ENCODE measurements at places on chromosomes 5 and 9. TPM values are rescaled to one million over a fixed set of nuclear protein-coding genes. Genes with fewer than 3 reads are reported as not detected.

- no peak for DNase-seq
These were observed 1.6 kb downstream of the AMBP start for GRCh38 chr9:114076237-114077161.

DNA sequence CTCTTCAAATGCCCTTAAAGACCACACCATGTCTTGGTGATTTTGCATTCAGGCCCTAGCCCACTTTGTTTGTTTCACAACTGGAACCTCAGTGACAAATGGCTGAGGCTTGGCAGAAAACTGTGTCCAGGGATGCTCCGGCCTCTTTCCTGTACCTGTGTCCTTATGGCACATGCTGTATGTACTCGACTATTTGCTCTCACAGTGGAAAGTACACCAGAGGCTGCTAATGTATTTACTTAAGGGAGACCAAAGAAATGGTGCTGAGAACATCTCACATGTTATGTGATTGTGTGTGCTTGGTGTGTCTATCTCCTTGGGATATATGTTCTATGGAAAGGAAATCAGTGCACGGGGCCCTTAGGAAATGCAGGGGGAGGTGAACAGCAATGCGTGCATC, 263.3 kb downstream of the GADD45G start:
- DNase-seq: no peak

DNA sequence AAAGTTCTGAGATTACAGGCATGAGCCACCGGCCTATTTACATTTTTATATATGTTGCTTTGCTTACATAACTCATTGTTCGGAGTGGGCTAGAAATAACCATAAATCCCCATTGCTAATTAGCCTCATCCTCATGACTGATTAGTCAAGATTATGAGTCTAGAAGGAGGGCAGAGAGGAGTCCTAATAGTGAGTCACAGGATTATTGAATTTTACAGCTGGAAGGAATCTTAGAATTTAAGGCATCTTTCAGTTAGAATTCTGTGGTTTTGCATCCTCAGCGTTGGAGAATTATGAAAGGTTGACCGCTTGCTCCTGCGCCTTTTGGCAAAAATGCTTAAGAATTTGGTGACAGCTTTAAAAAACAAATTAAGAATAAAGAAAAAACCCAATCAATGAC, 2.6 kb upstream of the PBX3 start:
- no peak for DNase-seq

- no peak for DNase-seq
These were observed 1.4 kb downstream of the TBC1D13 start for GRCh38 chr9:128788445-128788844.

DNA sequence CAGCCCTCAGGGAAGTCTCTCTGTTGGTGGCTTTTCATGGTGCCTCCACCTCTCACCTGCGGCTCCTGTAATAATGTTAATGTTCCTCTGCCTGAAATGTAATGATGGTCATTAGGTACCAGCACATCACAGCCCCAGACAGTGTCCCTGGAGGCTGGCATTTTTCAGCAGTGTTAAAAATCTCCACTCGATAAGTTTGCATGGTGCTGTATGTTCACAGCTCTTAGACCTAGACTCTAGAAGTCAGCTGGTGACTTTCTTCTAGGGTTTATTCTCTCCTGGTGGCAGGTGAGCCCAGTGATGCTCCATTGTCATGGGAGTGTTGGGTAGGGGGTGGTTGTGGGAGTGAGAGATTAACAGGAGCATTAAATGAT, 53.1 kb downstream of the GPR107 start:
- no peak for DNase-seq

DNA sequence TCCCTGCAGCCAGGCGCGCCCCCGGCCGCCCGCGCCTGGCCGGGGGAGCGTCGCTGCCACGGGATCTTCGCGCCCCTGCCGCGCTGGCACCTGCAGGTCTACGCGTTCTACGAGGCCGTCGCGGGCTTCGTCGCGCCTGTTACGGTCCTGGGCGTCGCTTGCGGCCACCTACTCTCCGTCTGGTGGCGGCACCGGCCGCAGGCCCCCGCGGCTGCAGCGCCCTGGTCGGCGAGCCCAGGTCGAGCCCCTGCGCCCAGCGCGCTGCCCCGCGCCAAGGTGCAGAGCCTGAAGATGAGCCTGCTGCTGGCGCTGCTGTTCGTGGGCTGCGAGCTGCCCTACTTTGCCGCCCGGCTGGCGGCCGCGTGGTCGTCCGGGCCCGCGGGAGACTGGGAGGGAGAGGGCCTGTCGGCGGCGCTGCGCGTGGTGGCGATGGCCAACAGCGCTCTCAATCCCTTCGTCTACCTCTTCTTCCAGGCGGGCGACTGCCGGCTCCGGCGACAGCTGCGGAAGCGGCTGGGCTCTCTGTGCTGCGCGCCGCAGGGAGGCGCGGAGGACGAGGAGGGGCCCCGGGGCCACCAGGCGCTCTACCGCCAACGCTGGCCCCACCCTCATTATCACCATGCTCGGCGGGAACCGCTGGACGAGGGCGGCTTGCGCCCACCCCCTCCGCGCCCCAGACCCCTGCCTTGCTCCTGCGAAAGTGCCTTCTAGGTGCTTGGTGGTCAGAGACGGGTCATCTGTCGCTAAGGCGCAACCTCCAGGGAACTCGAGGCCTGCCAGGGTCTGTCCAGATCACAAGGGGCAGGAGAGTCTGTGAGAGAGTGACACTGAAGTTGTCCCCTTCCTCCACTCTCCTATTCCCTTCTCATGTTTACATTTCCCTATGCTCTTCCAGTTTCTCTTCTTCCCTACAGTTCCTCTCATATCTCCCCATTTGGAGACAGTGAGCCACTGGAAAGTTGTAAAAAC, 1.3 kb downstream of the GPR150 start:
- DNase-seq: peak; percentile 48

- DNase-seq: no peak
These were observed 515.9 kb upstream of the PAPPA start for GRCh38 chr9:115637661-115638060.

GRCh38 chr9:91364005-91364404, 2.3 kb upstream of the AUH start:
- DNase-seq: no peak

GRCh38 chr5:163574472-163575440, 69.3 kb downstream of the MAT2B start:
- no peak for DNase-seq

DNA sequence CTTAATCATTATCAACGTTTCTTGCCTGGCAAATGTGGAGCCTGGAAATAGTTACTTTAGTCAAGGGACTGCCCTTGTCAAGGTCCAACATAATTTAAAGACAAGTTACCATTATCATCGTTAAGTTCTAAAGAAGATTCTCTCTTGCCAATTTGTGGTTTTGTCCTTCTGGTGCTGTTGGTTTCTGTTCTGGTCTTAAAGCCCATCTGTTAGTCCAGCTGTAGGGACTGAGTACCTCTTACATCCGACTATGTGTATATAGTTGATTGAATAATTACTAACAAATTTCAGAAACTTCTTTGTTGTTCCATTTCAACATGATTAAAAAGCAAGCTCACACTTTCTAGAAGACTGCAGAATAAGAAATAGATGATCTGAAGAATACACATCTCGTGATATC, 1854.9 kb downstream of the MAT2B start:
- no peak for DNase-seq

DNA sequence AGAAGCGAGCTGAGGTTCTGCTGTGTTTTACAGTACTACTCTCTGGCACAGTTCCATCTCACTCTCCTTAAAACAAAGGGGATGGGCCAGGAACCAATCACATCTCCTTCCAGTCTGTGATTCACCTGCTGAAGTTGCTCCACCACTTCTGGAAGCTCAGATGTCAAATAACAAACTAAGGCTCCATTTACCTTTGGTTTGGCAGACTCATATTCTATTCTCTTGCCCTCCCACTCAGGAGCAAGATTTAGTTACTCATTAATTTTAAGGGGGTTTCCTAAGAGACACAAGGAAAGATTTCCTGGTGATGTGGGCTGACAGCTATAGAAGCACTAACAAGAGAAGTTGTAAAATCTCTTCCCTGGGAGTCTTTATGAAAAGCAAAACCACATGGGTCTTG, 37.8 kb upstream of the KIF2A start:
- DNase-seq: no peak

DNA sequence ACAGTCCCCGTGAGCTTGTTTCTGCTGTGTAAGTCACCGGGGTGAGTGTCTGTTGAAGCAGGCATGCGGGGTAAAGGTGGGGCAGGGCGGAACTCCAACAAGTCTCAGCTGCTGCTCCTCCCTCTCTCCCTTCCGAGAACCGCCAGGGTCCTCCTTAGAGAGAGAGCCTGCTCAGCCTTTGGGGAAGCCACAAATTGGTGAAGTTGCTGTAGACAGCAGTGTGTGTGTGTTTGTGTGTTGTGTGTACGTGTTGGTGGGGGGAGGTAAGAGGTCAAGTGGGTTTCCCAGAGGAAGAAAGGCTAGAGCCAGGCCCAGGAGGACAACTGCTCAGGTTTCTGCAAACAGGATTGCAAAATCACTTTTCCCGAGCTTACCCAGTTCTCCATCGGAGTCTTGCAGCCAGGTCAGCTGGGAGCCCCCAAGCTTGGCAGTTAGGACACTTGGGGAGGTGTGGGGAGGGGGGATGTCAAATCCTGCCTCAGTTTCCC, 38.9 kb upstream of the DAB2IP start:
- no peak for DNase-seq

- no peak for DNase-seq
These were observed 229.0 kb downstream of the ROR2 start for GRCh38 chr9:91720751-91721705.

DNA sequence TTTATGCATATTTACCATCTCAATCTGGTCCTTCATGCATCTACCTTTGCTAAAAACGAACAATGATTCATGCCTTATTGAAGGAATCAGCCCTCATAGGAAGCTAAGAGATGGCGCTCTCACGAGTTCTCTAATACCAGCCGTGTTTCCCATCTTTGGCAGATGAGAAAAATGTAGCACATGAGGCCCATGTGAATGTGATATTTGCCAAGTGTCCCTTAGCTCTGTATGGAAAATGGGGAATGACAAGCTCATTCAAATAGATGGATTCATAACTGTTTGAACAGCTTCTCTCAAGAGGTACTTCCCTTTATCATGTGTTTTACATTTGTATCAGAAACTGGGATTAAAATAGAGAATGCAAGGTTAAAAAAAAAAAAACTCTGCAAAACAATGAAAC, 66.1 kb downstream of the TTC39B start:
- no peak for DNase-seq

Gene SLC4A9
- total RNA-seq: not detected

Gene SKP1
- 211 TPM for total RNA-seq
